ENCODE measurements at places on chromosomes 7 and 10.

DNA sequence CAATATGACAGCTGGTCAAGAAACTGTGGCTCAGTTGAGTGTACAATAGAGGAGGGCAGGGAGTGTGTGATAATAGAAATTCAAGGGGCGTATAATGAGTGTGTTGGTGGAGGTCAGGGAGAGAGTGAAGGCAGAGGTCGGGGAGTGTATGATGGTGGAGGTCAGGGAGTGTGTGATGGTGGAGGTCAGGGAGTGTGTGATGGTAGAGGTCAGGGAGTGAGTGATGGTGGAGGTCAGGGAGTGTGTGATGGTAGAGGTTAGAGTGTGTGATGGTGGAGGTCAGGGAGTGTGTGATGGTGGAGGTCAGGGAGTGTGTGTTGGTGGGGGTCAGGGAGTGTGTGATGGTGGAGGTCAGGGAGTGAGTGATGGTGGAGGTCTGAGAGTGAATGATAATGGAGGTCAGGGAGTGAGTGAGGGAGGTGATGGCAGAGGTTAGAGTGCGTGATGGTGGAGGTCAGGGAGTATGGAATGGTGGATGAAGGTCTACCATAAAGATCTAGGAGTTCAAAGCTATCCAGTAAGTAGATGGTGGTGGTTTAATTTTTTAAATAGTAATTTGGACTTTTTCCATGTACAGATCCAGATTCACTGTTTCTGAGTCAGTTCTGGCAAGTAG is 57.7 kb upstream of the TNS3 start:
- no peak for DNase-seq

DNA sequence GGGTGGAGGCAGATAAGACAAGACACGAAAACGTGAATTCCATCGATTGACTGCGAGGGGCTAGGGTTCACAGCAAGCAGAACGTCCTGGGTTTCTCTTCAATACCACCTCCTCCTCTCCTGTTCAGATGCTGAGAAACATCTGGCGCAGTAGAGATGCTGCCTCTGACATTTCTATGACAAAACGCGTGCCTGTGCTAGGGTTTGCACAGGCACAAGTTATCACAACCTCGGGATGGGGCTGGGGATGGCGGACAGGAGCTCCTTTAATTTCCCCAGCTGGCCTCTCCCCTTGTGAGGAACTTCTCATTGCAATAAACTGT is 99.8 kb upstream of the SVIL start:
- no peak for DNase-seq

DNA sequence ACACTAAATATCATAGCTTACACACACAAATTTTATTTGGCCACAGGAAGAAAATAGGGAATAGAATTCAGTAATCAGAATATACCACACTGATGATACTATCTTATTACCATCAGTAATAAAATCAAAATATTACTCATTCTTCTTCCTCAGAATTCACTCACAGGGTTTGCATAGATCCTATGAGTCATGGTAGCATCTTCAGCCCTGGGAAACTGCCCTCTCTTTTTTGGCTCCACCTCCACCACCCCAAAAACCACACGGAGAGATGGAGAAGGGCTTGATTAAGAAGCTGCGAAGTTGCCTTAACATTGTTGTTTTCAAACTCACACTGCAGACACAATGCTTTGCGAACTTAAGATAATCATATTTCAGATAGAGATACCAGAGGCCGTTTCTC is 154.1 kb upstream of the AHR start:
- peak; percentile 80 for DNase-seq

DNA sequence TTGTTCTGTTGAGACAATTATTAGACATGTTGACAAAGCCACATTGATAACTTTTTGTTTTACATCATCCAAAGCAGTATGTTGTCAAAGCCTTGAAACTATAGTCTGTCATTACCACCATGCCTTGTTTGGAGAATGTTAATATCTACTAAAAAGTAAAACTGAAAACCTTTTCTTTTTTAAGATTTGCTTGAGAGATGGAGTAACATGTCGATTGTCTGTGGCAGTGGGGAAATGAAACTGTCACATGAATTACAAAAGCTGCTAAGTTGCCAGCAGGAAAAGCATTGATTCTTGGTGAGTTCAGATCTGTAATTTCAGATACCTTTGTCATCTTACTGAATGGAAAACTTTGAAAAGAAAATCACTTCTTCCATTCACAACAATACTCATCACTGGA is 69.1 kb downstream of the TFPI2 start:
- no peak for DNase-seq

GRCh38 chr10:6236349-6237198 is 33.8 kb downstream of the PFKFB3 start:
- DNase-seq = peak; percentile 61

- DNase-seq = no peak
These were observed 116.0 kb downstream of the TRRAP start for GRCh38 chr7:98994046-98994944.

GRCh38 chr7:118005026-118005425 is 131.8 kb upstream of the CTTNBP2 start:
- DNase-seq = no peak

All from suppressor macrophage treated with lipopolysaccharide for 4 hours (primary cell).